Stimulated activated CD4-positive, alpha-beta T cell treated with anti-CD3 and anti-CD28 coated beads, Interleukin-2, amount 100 ng/mL, for 4 hours (primary cell): ENCODE measurements at places on chromosomes 16 and 17.
A peak's percentile ranks its signal among the peaks of the same experiment; 100 is the strongest.

DNA sequence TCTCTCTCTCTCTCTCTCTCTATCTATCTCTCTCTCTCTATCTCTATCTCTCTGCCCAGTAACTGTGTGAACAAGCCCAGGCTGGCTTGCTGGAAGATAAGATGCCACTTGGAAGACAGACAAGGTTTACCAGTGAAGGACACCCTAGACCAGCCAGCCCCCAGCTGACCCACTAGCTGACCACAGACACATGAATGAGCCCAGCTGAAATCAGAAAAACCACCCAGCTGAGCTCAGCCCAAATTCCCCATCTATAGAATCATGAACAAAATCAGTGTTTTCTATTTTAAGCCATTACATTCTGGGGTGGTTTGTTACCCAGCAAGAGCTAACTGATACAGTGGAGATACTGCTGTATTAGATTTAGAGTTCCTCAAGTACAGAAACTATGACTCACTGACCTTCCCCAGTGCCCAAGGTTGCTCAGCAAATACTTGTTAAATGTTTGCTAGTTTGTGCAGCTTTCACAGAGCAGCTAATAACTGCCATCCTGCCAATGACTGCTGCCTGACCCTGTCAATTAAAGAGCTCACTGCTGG is 18.0 kb downstream of the EMP2 start:
- DNase-seq = no peak

DNA sequence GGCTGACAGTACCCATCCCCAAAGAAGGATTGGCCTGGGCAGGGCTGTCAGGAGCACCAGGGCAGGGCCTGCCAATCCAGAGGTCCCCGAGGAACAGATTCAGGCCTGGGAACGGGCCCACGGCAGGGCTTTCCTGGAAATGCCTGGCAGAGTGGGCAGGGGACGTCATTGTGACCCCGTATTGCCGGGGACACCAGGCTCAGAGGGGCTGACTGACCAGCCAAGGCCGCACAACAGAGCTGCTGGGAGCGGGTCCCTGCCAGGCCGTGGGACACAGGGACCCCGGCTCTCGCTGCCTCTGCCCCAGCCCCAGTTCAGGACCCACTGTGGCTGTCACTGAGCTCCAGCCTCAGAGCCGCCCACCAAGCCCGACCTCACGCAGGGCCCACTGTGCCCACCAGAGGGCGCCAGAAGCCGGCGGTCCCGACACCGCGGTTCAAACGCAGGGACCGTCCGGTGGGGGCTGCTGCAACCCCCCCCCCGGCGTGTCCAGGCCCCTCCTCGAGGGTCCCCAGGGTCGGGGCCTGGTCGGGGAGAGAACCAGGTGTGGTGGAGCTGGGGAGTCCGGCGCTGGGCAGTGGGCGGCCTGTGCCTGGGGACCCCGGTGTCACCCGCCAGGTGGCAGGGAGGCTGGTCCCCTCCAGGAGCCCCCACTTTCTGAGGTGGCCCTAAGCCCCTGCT is 15.2 kb upstream of the SSTR5 start:
- peak; percentile 51 for DNase-seq

GRCh38 chr16:84460406-84461028 is 43.9 kb downstream of the MEAK7 start:
- DNase-seq = no peak

- peak; percentile 26 for DNase-seq
These were observed 8.8 kb upstream of the CEP112 start for GRCh38 chr17:66200685-66201092.

DNA sequence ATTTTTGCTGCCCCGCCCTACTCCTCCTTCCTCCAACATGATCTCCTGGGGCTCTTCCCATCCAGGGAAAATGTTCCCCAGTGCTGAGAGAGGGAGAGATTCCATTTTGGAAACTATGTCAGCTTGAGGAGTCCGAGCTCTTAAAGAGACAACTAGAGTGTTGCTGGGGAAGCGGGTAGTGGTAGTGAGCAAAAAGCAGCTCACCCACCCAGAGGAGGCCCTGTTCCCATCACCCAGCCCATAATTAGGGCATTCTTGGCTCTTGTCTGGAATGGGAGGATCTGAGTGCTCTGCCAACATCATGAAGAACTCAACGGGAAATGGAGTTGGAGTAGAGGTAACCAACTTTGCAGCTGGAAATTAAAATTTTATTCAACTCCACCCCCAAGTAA is 9.1 kb upstream of the MSL1 start:
- no peak for DNase-seq

DNA sequence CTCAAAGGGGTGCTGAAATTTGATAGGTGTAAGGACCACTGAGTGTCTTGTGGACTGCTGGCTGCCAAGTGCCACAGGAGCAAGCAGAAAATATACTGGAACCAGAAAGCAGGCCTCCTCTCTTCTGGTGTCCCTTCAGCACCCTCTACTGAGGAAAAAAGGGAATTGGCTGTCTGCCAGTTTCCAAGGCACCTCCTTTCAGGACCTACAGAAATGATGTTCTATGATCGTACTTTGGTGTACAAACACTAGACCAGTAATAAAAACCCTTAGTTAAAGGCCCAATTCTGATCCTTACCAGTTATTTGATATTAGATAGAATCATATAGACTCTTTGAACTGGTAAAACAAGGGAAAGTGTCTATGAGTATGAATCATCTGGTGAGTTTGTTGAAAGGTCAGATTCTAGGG is 35.8 kb upstream of the BCAS3 start:
- DNase-seq = peak; percentile 26

DNA sequence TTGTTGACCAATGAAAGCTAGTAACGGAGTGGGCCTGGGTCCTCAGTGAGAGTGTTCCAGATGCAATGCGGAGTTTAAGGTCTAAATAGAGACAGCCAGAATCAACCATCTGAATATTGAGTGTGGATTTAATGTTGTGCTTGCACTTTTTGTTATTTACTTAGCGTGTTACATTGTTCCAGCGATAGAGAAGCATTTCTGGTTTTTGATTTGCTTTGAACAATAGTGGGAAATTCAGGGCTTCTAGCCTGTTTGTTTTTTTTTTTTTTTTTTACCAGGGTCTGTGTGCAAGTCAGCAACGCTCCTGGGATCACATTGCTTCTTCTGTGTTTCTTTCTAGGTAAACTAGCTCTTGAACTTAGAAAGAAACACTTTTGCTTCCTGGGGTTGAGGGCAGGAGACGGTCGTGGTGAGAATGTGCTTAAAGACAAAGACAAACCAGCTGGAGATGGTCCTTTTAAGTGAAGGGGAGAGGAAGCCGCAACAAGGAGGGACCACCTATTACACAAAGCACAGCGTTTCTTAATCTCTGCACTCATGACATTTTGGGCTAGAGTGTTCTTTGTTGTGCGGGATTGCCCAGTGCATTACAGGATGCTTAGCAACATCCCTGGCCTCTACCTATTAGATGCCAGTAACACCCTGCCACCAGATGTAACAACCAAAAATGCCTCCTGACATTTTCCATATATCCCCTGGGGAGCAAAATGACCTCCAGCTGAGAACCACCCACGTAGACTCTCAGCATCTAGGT is 119.2 kb downstream of the MAP2K6 start:
- no peak for DNase-seq

- no peak for DNase-seq
These were observed 17.7 kb downstream of the SLC16A3 start for GRCh38 chr17:82246365-82247181.

DNA sequence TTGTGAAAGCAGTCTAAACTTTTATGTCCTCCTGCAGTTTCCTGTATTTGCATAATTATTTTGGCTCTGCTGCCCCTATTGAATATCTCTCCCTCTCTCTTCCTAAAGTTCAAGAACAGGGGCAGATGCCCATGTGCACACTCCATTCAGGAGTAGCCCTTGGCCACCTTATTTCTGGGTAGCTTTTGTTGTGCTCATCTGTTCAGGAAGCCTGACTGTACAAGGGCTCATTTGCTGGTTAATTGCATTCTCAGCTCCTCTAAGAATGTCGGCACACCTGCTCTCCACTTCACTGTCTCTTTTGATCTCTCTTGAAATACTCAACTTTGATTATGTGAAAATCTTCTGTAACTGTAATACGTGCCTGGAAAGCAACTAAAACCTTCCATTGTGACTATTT is 1378.8 kb upstream of the CDH8 start:
- no peak for DNase-seq

- DNase-seq = no peak
These were observed 11.0 kb upstream of the RBFOX1 start for GRCh38 chr16:7321661-7322060.

- DNase-seq = no peak
These were observed 11.4 kb downstream of the NECAB2 start for GRCh38 chr16:83979441-83979840.

DNA sequence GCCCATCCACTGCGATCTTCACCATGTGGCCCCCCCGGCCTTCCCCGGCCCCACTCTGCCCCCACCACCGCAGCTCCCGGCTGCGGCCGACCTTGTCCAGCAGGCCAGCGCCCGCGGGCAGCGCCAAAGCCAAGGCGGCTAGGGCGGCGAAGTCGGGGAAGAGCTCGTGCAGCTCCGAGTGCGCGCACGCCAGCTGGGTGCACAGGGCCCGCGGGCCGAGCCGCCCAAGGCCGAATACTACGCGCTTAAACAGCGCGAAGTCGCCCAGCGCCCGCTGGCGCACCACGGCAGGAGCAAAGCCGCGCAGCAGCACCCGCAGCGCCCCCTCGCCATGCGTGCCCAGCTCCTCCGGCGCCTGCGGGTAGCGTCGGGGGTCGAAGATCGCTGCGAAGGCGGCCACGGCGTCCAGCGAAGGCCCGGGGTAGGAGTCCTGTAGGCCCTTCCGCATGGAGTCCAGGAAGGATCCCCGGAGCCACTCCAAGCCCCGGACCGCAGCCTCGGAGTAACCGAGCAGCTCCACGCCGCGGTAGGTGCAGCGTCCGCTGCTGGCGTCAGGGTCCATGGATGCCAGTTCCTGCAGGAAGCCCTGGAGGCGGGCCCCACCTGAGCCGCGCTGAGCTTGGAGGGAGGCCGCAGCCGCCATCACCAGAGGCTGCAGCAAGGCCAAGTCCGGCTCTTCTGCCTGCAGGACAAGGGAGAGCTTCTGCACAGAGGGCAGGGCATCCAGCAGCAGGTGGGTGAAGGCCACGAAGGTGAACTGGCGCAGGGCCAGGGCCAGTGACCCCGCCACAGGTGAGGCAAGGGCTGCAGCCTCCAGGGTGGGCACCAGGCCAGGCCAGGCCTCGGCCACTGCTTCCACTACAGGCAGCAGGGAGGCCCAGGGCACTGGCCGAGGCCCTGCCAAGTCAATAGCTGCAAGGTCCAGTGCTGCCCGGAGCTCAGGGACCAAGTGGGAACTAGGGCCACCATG is 10.3 kb downstream of the C17orf113 start:
- DNase-seq = no peak

DNA sequence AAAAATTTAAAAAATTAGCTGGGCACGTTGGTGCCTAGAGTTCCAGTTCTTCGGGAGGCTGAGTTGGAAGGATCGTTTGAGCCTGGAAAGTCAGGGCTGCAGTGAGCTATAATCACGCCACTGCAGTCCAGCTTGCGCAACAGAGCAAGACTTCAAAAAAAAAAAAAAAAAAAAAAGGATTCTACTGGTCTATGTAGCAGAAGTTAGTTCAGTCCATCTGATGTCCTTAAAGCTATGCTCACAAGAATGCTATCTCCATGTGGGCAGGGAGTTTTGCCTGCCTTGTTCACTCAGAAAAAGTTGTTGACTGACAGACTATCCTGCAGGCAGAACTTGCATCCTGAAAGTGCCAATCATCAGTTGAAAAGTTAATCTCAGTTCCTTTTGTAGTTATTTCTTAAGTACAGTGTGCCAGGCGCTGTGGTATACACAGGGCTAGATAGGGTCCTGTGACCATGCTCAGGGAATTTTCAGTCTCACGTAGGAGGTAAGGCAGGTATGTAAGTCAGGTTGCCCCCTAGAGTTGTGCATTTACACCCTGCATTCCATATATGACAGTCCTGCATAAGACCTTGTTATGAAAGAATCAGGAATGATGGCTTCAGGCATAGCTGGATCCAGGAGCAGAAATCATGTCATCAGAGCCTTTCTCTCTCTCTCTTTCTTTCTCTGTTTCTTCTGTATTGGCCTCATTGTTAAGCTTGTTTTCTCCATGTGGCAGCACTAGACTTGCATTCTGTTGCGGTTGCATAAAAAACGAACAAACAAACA is 7.6 kb downstream of the SYT17 start:
- DNase-seq = no peak

DNA sequence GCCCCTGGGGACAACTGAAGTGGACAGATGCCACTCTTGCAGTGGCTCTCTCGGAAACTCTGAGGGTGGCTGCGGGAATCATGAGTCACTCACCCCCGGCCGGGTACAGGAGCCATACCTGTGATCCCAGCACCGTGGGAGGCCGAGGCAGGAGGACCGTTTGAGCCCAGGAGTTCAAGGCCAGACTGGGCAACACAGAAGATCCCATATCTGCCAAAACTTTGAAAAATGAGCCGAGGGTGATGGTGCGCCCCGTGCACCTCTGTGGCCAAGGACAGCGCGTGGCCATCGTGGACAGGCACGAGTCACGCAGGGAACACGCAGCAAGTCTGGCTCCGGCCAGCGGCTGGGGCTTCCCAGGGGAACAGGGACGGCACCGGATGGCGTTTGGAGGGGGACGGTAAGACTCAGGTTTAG is 41.3 kb upstream of the ZC3H18 start:
- no peak for DNase-seq

DNA sequence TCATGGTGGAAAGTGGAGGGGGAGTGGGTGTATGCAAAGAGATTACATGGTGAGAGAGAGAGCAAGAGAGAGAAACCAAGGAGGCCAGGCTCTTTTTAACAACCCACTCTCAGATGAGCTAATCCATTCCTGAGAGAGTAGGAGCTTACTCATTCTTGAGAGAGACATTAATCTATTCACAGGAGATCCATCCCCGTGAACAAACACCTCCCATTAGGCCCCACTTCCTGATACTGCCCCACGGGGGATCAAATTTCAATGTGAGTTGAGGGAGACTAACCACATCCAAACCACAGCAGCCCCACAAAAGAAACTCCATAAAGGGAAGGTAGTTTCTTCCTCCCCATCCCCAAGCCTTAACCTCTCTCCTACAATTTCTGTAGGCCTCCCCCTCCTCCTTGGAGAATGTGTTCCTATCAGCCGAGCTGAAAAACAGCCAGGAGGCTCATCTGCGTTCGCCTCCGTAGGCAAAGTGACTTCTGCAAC is 450.0 kb downstream of the NPIPA7 start:
- DNase-seq = no peak

GRCh38 chr16:55444754-55445485 is 34.1 kb upstream of the MMP2 start:
- DNase-seq = no peak

DNA sequence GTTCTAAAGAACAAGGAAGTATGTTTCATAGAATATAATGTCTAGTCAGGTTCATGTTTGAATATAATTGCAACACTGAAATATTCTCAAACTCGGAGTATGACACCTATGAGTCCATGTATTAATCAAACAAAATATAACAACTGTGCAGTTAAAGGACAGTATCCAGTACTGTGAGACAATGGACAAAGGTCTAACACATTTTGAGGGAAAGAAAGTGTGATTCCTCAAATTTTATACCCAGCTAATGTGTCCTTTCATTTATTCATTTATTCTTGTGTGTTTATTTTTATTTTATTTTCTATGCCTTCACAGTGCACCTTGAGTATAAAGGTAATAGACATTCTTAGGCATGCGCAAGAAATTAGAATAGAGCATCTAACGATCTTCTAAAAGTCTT is 401.0 kb upstream of the ZFHX3 start:
- no peak for DNase-seq
